GM20000 (cell line): ENCODE measurements at places on chromosomes 6 and 20.

DNA sequence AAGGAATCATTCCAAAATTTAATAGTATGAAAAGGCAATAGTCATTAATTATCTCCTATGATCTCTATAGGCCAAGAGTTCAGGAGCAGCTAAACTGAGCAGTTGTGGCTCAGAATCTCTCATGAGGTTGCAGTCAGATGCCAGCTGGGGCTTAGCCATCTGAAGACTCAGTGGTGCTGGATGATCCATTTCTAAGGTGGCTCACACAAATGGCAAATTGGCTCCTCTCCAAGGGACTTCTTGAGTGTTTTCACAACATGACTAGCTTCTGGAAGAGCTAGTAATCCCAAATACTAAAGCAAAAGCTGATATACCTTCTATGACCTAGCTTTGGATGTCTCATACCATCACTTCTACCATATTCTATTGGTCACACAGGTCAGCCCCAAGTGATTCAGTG is 104.2 kb downstream of the HAO1 start:
- DNase-seq, result no peak

- DNase-seq, result no peak
These were observed 222.2 kb upstream of the PRSS16 start for GRCh38 chr6:27025351-27025750.

GRCh38 chr6:25706314-25707014 is 48.1 kb upstream of the SLC17A4 start:
- no peak for DNase-seq

DNA sequence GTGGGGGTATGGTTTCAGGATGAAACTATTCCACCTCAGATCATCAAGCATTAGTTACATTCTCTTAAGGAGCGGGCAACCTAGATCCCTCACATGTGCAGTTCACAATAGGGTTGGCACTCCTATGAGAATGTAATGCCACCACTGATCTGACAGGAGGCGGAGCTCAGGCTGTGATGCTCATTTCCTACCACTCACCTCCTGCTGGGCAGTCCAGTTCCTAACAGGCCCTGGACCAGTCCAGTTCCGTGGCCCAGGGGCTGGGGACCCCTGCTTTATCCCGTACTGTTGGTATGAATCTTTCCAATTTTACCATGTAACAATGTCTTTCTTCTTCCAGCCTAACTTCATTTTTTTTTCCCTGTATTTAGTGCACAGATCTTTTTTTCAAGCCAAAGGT is 94.9 kb downstream of the OGFRL1 start:
- no peak for DNase-seq

GRCh38 chr20:60463798-60464197 is 505.6 kb downstream of the CDH26 start:
- no peak for DNase-seq

- DNase-seq, result no peak
These were observed 184.7 kb downstream of the SAMD5 start for GRCh38 chr6:147693181-147693580.

- no peak for DNase-seq
These were observed 27.6 kb downstream of the KIF25 start for GRCh38 chr6:168024951-168025510.

DNA sequence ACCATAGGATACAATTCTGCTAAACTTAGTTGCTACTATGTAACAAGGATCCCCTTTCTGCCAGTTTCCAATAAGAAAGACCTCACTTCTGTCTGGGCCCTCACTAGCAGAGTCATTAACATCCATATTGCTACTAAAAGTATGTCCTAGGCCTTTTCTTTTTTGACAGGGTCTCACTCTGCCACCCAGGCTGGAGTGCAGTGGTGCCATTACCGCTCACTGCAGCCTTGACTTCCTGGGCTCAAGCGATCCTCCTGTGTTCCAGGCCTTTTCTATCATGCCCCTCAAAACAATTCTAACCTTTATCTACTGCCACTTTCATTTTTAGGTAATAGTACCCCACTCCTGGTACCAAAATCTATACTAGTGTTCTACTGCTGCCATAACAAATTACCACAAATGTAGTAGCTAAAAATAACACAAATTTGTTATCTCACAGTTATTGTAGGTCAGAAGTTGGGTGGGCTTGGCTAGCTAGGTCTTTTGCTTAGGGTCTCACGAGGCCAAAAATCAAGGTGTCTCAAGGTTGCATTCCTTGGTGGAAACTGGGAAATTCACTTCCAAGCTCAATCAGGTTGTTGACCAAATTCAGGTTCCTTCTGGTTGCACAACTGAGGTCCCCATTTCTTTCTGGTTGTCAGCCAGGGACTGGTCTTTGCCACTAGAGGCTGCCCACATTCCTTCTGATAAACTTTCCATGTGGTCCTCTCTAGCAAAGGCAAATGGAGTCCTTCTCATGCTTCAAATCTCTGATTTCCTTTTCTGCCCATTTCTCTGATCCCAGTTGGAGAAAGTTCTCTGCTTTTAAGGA is 3.0 kb downstream of the CSNK2A1 start:
- DNase-seq, result no peak

- no peak for DNase-seq
These were observed 107.3 kb downstream of the UST start for GRCh38 chr6:148854096-148854495.

DNA sequence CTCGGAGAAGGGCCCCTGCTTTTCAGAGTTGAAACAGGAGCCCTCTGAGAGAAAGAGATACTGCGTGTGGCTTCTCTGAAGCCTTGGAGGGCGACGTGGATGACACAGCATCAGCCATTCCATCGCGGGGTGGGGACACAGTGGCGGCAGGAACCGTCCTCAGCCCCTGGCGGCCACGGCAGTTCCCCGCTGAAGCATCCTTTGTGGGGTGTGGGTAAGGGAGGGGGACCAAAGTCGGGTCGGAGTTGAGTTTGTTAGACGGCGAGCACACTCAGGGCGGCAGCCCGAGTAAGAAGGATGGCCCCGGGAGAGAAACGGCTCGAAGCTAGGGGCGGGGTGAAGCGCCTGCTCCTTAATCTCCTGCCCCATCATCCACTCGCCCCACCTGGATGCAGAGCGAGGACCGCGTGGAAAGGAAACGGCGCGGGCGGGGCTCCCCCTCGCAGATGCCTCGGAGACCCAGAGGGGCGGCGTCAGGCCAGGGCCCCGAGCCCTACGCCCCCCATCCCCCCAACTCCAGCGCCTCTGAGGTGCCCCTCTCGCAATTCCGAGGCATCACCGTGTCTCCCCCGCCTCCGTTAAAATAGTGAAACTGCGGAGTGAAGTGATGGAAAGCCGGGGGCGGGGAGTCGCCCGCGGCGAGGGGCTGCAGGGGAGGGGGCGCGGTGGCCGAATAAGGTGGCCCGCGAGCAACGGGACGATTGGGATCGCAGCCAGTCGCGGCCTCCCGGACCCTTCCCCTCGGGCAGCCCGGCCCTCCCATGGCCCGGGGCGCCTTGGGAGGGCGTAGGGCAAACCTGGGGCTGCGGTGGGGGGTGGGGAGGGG is 796 bp upstream of the RREB1 start:
- DNase-seq, result peak; percentile 75

- DNase-seq, result no peak
These were observed 13.4 kb downstream of the PBOV1 start for GRCh38 chr6:138204792-138205384.

- DNase-seq, result no peak
These were observed 65.8 kb upstream of the RPS6KA2 start for GRCh38 chr6:166692723-166693302.

DNA sequence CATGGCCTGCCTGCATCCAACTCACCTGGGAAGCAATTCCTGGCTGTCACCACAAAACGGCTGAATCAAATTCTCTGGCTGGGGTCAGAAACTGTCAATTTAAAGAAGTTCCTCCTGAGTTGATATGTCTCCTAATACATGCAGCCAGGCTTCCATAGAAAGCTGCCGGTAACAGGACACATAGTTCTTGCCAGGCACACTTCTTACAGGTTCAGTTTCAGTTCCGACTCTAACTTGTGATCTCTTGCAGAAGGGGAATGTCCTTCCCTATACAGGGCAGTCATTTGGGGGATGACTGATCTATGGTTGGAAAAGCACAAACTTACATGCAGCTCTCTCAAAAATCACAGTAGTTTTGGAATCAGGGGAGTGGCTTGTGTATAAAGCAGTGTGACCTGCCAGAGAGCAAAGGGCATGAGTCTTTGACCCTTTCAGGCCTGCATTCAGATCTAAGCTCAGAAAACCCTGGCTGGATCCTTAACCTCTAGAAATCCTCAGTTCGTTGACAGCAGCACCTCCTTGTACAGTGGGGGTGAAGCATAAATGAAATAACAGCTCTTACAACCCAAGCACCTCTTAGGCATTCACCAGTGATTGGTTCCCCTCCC is 195.6 kb downstream of the SCP2D1 start:
- no peak for DNase-seq

- DNase-seq, result no peak
These were observed 548.2 kb downstream of the PRKN start for GRCh38 chr6:162179196-162179951.

DNA sequence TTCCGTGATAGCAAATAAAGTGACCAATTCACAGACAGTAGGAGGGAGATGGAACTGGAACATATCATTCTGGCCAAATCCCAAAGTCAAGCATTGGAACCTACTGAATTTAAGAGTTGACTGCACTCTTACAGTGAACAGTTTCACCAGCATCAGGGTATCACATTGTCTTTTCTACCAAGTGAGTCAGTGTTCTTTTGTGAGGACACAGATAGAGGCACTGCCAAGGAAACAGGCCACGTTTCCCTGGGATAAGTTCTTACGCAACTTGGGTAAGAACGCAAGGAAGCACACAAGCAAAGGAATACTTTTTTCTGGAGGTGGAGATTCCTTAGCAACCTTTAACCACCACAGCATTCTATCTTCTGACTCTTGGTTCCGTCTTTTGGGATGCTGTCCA is 28.6 kb upstream of the ENPP5 start:
- no peak for DNase-seq

DNA sequence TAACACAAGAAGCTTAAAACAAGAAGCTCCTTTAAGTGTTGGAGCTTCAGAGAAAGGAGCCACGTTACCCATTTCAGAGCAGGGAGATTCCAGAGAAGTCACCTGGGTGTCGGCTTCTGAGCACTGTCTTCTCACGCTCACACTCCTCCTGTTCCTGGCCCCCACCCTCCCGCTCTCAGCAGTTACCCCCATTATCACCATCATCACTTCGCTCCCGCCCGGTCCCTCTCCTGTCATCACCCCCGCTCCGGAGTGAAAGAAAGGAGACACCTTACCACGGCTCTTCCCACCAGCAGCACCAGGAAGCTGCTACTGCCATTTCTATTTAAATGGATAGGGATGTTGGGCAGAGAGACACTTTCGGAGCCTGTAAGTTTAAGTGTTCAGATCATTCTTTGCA is 123.9 kb downstream of the GMPR start:
- no peak for DNase-seq

DNA sequence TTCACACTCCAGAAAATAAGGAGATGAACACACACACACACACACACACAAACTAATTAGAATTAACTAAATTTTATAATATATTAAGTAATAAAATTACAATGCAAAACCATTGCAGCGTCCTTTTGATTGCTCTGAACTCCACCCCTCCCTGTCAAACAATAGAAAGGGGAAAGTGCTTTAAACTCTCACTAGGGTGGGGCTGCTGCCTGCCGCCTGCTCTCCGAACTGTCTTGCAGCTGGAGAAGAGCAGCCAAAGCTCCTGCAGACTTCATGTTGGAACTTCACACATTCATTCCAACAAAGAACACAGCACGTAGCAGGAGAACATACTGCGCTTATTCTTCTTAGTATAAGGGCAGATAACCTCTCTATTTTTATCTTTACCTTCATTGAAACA is 83.2 kb downstream of the GCLC start:
- DNase-seq, result no peak

DNA sequence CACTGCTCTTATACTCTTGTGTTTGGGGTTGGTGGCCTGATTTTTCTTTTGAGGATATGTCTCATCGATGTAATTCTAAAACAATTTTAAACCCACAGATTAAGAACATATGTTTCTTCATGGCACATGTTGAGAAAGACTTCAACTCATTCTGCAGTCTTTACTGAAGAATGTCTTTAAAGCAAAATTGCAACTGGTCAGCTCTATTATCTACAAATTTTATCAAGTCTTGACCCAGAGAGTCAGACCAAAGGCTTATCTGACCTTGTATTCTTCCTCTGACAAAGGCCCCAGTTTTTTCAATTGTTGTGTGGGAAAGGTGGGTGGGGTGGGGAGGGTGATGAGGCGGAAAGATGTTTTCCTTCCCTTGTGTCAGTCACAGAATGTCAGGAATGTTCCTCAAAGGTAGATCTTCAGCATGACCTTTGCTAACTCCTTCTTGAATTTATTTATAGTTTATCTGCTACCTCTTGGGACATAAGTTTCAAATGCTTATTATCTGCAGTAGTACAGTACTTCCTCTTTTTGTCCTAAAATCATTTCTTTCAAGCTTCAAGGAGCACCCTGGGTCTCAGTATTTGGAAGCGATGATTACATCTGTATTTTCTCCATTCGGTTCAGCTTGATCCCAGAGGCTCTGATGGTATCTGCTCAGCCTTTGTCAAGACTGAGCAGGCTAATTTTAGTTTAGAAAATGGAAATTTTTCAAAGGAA is 63.2 kb upstream of the TIAM2 start:
- no peak for DNase-seq

GRCh38 chr20:21710341-21710740 is 4.9 kb downstream of the PAX1 start:
- DNase-seq, result no peak

- DNase-seq, result no peak
These were observed 13.1 kb downstream of the RIOK1 start for GRCh38 chr6:7402716-7403115.

- DNase-seq, result no peak
These were observed 758.3 kb downstream of the KIF16B start for GRCh38 chr20:15814911-15815310.

DNA sequence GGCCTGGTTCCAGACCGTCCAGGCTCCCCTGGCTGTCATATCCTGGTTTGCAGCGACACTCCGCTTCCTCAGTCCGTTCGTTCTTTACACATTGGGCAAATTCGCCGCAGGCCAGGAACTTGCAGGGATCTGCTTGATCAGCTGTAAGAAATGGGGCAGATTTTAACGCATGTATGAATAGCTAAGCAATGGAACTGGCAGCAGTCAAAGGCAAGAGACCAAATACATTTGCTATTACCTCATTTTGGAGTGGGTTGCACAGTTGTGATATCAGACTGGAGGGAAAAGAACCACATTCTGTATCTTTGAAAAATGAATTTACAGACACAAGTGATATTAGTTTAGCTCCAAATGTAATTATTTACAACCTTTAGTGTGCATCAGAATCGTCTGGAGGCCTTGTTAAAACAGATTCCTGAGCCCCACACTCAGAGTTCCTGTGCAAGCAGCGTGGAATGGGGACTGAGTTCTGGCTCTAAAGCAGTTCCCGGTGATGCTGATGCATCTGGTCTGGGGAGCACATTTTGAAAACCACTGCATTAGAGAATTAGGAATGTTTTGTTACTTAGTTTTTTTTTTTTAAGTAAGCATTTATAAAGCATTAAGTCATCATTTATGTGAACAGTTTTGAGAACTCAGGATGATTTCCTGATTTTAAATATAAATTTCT is 141.3 kb downstream of the IMPG1 start:
- DNase-seq, result no peak

DNA sequence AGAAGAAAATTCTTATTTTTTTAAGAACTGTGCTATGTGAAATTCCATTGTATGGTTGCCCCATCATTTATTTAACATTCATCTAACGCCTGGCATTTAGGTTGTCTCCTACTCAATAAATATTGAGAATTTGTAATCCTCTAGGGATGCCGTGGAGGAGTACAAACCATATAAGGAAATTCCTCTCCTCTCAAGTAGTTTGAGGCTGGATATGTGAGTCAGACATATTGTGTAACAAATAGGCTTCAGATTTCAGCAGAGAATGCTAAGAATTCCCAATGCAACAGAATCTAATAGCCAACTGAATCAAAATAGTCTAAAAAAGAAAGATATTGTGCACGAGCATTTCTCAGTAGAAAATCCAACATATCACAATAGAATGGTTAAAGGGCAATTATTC is 174.7 kb downstream of the OTOR start:
- DNase-seq, result no peak
